ENCODE measurements at places on chromosomes 3 and 15.

GRCh38 chr15:70061696-70062270 is 35.9 kb downstream of the TLE3 start:
- H3K27me3 ChIP-seq = no peaks in the 10 kb centered on the region
- peaks cover 25% of the 10 kb centered on the region for H3K4me1 ChIP-seq
- ATAC-seq = no peak
- peak overlapping the region; percentile 46 for H3K27ac ChIP-seq
- H3K4me3 ChIP-seq = no peak overlapping the region
- H3K36me3 ChIP-seq = peaks cover 63% of the 10 kb centered on the region

GRCh38 chr3:40878464-40878905 is 320.8 kb upstream of the CTNNB1 start:
- no peaks in the 10 kb centered on the region for H3K27me3 ChIP-seq
- no peaks in the 10 kb centered on the region for H3K4me1 ChIP-seq
- H3K4me3 ChIP-seq = no peak overlapping the region
- H3K36me3 ChIP-seq = no peaks in the 10 kb centered on the region
- no peak for ATAC-seq

- ATAC-seq = no peak
- no peaks in the 10 kb centered on the region for H3K36me3 ChIP-seq
- H3K27me3 ChIP-seq = peaks cover 21% of the 10 kb centered on the region
- H3K27ac ChIP-seq = no peak overlapping the region
- no peak overlapping the region for H3K4me3 ChIP-seq
Observed at GRCh38 chr3:150255826-150256225, 152.3 kb upstream of the TSC22D2 start.

DNA sequence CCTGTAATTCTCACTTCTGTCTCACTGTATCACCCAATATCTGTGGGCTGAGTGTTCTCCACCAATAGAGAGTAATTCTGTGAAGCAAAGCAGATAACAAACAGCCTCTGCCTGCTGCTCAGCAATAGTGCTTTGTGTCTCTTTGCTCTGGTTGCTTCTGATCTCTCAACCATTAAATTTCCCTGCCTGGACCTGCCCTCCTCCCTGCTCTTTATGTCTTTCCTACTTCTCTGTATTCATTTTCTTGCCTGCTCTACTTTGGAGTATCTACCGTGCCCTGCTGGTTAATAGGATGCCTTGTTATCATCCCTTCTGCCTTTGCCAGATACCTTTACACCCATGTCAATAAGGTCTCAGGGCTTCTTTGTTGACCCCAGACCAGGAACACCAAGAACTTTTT is 102.9 kb upstream of the CGNL1 start:
- ATAC-seq = no peak
- H3K27me3 ChIP-seq = no peaks in the 10 kb centered on the region
- H3K36me3 ChIP-seq = peaks cover 68% of the 10 kb centered on the region
- no peak overlapping the region for H3K4me3 ChIP-seq
- H3K27ac ChIP-seq = peak overlapping the region; percentile 33
- H3K4me1 ChIP-seq = peaks cover 21% of the 10 kb centered on the region

DNA sequence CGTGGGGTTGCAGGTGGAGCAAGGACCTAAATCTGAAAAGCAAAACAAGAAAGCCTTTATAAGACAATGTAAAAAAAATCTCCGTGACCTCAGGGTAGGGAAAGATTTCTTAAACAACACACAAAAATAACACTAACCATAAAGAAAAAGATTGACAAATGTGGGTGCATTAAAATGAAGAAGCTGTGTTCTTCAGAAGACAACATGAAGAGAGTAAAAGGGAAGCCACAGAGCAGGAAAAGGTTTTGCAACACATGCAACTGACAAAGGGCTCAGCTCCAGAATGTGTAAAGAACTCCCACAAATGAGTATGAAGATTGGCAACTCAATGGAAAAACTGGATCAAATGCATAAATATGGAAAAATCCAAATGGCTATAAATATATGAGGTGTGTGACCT is 74.2 kb downstream of the MAGEF1 start:
- peaks cover 30% of the 10 kb centered on the region for H3K27me3 ChIP-seq
- no peak overlapping the region for H3K4me3 ChIP-seq
- no peaks in the 10 kb centered on the region for H3K4me1 ChIP-seq
- no peak for ATAC-seq

DNA sequence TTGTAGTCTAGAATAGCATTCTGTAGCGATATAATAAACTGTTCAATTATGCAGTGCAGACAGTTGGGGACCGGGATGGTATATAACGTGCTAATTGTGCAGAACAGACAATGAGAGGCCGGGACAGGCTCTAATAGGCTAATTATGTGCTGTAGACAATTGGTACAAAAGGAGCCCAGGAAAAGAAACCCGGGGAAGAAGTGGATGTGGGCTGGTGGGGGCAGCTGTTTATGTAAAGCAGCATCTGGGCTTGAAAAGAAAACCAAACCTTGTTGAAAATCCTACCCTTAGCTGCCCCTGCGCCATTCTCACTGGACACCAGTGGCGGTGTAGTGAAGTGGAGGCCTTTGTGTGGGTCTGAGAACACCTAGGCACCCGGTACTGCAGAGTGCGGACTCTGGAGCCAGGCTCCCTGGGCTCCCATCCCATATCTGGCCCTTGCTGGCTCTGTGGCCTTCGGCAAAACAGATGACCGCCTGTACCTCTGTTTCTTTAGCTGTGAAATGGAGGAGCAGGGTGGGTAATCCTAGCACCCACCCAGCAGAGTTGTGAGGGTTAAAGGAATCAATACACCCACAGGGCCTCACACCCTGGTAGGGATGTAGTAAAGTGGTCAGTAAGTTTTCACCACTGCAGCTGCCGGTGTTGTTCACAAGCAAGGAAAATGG is 51.5 kb downstream of the CMTM6 start:
- H3K27me3 ChIP-seq = no peaks in the 10 kb centered on the region
- no peak overlapping the region for H3K4me3 ChIP-seq
- peaks cover 59% of the 10 kb centered on the region for H3K4me1 ChIP-seq
- ATAC-seq = no peak
- H3K36me3 ChIP-seq = peaks cover 78% of the 10 kb centered on the region

DNA sequence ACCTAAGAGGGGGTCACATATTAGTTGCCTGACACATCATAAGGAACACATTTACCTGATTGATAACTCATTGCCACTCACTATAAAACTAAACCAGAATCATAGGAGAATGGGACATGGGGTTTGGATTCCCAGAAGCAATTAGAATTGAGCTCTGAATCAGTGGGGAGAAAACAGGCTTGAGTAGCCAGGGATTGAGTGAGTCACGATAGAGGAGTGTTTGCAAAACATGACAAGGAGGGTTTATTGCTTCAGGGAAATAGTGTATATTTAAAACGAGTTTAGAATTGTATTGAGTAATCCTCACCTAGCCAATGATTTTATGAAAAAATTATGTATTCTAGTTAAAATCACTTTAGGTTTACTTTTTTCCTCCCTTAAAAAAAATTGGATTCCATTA is 101.1 kb upstream of the THRB start:
- H3K4me3 ChIP-seq = no peak overlapping the region
- no peaks in the 10 kb centered on the region for H3K27me3 ChIP-seq
- ATAC-seq = peak; percentile 9
- H3K4me1 ChIP-seq = no peaks in the 10 kb centered on the region

DNA sequence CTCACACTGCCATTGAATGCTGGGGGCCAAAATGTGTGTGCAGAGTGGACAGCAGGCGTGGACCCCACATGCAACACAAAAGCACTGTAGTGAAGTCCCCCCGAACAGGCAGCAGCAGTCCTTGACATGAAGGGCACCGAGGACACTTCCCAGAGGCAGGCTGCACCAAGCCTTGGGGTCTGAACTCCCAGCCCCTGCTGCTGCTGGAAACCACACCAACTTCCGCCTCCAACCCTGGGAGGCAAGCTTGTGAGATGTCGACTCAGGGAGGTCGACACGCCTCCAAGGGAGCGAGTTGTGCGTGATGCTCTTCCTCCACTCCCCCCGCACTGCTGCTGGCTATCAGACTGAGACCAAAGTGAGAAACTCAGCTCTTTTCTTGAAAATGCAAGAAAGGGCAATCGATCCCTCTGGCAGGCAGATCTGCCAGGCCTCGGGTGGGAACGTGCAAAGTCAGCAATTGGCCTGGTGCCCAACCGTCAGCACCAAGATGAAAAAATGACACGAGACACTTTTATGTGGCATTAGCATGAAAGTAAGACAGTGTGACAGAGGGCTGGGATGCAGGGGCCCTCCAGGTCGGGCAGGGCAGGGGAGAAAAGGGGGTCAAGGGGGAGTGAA is 43.6 kb downstream of the WHAMM start:
- H3K27me3 ChIP-seq = no peaks in the 10 kb centered on the region
- peaks cover 48% of the 10 kb centered on the region for H3K36me3 ChIP-seq
- peaks cover 11% of the 10 kb centered on the region for H3K4me1 ChIP-seq
- H3K4me3 ChIP-seq = no peak overlapping the region
- no peak overlapping the region for H3K27ac ChIP-seq
- ATAC-seq = no peak

GRCh38 chr3:46372492-46373359 is 2.0 kb downstream of the CCR5 start:
- H3K36me3 ChIP-seq = no peaks in the 10 kb centered on the region
- H3K27me3 ChIP-seq = no peaks in the 10 kb centered on the region
- no peak overlapping the region for H3K27ac ChIP-seq
- H3K4me3 ChIP-seq = no peak overlapping the region

- ATAC-seq = no peak
- H3K4me1 ChIP-seq = no peaks in the 10 kb centered on the region
- H3K36me3 ChIP-seq = peaks cover 72% of the 10 kb centered on the region
- H3K4me3 ChIP-seq = no peak overlapping the region
- no peak overlapping the region for H3K27ac ChIP-seq
Observed at GRCh38 chr15:89121414-89121813, 33.2 kb downstream of the ABHD2 start.
